Skeletal muscle cell (primary cell): ENCODE measurements at places on chromosomes 1 and 21.
A peak's percentile ranks its signal among the peaks of the same experiment; 100 is the strongest.

GRCh38 chr1:6361124-6361775 is 32.3 kb downstream of the ACOT7 start:
- DNase-seq: no peak

DNA sequence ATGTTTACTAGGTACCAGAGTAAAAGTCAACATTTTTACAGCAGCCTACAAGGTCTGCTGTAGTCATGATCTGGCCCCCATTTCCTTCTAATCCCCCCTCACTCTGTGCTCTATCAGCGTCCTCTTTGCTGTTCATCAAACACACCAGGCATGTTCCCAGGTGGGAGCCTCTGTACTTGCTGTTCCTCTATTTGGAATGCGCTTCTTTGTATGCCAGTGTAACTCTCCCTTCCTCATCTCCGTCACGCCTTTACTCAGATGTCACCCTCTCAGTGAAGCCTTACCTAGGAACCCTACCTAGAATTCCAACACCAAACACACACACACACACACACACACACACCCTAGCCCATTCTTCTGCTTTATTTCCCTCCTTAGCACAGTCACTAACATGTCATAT is 21.0 kb downstream of the TP53BP2 start:
- no peak for DNase-seq

DNA sequence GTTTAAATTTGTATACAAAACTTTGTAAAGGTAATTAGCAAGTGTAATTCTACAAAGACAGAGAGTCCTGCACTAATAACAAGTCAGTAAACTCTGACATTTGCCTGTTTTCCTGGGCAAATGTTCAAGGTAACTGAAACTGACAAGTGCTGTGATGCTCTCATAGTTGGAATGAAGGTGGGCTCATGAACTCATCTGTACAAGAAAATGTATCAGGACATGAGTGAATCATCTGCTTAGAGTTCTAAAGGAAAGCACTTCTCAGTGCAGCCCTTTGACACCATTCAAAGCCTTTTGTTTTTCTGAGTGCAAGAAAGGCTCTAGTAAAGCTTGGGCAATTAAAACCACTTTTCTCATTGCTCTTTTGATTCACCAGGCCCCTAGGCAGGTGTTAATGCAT is 91.5 kb downstream of the UROD start:
- DNase-seq: no peak

DNA sequence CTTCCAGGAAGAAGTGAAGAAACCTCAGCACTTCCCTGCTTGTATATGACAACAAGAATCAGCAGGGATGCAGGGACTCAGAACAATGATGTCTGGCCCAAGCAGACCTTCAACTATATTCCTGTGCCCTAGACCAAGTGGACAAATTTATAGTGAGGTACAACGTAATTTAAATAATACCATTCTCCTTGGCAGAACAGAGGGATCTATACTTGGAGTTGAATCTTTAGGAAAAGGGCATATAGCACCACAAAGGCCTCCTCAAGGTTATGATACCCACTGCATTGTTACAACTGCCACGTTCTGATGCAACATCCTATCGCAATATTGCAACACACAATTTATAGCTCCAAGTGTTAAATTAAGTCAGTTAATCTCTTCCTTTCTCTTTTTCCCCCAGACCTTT is 29.1 kb upstream of the GFI1 start:
- no peak for DNase-seq

DNA sequence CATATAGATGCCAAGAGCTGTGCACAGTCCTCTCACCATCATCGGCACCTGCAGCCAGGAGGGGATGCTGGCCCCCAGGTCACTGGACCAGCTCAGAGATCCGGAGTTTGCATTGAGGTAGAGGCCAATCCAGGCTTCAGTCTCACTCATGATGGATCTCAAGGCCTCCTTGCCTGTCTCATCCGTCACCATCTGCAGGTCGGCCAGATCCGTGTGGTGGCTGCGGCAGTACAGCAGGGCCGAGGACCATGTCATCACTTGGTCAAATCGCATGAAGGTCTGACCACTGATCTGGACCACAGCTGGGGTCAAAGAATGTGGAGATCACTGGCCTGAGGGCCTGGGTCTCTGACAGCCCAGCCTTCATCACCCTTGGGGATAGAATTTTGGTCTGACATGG is 6.6 kb downstream of the CLEC20A start:
- DNase-seq: no peak

GRCh38 chr1:181548497-181548896 is 65.2 kb downstream of the CACNA1E start:
- no peak for DNase-seq

DNA sequence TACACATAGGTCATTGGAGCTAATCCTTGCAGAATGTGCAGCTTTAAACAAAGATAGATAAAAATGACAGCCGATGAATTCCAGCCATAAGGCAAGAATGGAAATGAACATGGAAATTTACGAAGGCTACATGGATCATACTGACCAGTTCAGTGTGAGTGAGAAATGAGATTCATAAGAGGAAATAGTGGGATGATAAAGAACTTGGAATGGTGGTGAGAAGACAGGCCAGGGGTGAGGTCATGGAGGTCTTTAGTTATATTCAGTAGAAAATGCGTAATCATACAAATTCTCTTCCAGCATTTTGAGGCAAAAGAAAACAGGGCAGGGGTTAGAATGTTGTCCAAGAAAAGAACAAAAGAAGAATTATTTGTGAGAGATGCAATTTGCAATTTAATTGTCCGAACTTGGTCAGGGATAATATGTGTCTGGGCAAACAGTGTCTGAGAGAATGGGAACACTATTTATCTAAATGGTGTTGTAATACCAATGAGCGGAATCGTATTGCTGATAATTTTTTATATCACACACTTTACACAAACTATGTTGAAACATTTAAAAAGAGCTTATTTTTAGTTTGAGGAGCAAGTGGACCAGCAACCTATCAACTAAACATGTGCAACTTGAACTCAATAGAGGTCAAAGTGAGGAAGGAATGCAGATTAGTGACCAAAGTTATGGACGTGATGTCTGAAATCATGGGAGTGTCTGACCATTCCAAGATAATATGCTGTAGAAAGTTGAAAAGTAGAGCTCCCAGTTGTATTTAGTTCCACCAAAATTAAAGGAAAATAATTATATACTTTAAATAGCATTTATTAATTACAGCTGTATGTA is 739.0 kb upstream of the NCAM2 start:
- no peak for DNase-seq

DNA sequence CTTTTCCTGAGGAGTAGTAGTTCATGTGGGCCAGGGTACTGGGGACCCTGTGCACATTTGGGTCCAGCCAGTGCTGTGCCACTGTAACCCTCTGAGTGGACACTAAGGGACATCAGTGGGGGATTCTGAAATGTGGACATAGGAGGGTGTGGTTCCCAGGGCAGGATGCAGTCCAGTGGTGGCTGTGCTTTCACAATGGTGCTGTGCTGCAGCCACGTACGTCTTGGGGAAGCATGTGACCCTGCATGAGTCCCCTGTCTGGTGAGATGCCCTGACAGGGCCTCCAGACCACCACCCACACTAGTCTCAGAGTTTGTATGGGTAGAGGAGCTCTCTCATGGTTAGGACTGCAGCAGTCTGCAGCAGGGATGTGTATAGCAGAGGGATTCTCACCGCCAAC is 37.8 kb upstream of the WNT2B start:
- no peak for DNase-seq

DNA sequence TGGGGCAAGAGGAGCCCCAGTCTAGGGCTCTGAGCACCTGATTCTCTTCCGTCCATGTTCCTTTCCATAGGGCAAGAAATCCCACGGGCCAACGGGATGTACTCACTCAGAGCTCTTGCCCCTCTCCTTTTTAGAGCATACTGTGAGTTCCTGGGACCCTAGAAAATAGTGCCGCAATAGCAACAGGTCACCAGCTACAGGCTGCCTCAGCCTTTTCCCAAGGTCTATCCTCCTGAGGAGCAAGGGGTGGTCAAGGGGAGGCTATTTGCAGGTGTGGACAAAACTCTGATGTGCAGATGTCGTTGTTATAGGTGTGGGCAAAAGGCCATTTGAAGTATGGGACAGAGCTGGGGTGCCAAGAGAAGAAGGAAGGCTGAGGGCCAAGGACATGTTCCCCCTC is 1.6 kb upstream of the QSOX1 start:
- no peak for DNase-seq

DNA sequence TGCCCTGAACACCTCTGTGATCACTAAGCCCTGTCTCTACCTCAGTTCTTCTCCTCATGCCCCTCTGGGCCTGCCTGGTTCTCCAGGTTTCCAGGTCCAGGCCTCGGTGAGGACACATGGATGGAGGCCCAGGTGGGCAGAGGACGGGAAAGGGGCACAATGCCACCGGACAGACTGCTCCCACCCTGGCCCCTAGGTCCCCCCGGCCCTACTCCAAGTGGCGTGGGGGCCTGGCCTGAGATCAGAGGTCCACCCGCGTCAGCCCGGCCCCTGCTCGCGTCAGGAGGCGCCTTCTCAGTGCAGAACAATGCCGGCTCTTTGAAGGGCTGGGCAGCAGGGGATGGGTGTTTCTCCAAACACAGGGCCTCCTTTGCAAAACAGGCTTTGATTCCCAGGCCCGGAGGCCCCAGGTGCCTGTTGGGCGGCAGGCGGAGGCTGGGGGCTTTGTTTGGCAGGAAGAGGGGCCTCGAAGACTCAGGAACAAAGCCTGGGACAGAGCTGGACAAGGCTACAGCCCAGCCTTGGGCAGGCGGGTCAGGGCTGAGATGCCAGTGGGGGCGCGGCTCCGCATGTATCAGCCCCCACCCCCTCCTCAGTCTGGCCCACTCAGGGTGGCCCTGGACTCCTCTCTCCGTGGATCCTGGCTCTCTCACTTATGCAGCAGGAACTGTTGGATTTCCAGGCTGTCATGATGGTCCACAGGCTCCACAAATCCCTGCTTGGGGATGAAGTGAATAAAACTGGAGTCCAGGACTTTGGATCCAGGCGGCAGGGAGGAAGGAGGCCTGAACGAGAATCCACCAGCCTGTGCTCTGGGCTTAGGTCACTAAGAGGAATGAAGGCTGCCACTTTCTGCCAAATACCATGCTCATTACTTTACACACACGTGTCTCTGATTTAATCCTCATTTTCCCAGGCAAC is 77.4 kb upstream of the SLC2A1 start:
- no peak for DNase-seq

- peak; percentile 26 for DNase-seq
Observed at GRCh38 chr1:241799416-241799815, 48.6 kb upstream of the EXO1 start.

- DNase-seq: no peak
Observed at GRCh38 chr21:17799414-17800164, 19.6 kb downstream of the C21orf91 start.

DNA sequence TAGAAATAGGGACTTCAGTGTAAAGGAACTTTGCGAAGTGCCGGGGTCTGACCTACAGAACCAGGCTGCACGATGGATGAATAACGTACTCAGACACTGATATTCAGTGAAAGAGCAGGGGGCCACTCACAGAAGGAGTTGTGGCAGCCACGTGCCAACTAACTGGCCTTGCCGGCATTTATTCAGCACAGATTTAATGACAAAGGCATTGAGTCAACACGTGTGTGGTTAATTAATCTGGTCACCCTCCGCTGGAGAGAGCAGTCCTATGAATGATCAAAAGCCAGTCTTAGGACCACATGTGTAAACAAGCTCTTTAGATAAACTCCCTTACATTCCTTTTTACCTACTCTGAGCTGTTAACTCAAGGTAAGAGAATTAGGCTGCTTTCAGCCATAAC is 6.2 kb upstream of the B3GALT2 start:
- no peak for DNase-seq

DNA sequence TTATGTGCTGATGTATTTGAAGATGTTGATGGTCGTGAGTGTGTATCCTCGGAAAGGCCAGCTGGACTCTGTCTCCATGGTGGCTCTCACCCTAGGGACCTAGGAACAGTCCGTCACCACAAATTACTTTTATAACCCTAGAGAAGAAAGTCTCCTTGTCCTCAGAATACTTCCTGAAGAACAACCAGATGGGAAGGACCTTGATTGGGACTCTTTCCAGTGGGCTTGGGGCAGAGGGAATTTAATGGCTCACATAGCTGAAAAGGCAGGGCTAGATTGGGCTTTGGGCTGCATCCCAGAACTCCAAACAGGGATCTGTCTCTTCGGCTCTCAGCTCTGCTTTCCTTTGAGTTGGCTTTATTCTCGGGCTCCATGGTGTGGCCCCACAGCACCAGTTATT is 90.8 kb downstream of the TBX19 start:
- no peak for DNase-seq

DNA sequence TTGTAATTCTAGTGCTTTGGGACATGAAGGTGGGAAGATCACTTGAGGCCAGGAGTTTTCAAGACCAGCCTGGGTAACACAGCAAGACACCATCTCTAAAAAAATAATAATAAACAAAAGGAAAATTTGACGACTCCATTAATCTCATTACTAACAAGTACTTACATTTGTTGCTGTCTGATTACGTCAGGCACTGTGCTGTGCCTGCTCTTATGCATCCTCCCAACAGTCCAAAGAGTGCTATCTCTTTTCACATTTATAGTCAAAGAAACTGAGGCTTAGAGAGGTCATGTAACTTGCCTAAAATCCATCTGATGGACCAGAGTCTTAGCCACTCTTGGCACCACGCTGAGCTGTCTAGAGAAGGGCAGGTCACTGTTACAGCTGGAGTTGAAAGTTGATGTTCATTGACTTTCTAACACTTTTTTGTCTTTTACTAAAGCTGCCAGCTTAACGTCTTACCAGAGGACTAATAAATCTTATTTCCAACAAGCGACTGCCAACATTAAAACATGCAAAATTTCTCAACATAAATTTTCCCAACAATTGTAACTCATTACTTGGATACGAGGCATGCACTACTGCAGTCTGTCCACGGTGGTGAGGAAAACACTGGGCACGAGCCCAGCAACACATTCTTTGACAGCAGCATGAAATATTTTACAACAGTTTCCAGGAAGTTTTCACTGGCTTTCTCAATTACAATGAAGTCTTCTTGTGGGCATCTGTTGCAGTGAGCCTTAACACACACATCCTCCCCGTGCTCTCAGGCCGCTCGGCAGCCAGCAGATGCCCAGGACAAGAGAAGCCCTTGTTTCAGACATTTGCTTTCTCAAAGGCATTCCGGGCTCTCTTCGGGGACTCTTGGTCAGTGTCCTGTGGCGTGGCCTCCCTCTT is 262.9 kb upstream of the PROX1 start:
- DNase-seq: peak; percentile 2

DNA sequence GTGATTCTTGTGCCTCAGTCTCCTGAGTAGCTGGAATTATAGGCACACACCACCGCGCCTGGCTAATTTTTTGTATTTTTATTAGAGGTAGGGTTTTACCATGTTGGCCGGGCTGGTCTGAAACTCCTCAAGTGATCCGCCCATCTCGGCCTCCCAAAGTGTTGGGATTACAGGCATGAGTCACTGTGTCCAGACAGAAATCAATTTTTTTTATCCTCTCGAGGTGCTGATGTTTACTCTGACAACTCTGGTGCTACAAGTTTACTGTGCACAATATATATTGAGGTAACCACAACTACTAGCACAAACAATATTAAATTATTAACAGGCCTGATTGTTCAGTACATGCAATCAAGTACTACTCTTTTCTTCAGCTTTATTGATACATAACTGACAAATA is 39.7 kb downstream of the F13B start:
- DNase-seq: no peak

GRCh38 chr21:38925478-38925877 is 119.7 kb downstream of the ETS2 start:
- DNase-seq: no peak

- no peak for DNase-seq
Observed at GRCh38 chr1:209876078-209876800, 48.5 kb downstream of the UTP25 start.
